ENCODE measurements at places on chromosomes 13 and 19. TPM values are rescaled to one million over a fixed set of nuclear protein-coding genes. Genes with fewer than 3 reads are reported as not detected.

DNA sequence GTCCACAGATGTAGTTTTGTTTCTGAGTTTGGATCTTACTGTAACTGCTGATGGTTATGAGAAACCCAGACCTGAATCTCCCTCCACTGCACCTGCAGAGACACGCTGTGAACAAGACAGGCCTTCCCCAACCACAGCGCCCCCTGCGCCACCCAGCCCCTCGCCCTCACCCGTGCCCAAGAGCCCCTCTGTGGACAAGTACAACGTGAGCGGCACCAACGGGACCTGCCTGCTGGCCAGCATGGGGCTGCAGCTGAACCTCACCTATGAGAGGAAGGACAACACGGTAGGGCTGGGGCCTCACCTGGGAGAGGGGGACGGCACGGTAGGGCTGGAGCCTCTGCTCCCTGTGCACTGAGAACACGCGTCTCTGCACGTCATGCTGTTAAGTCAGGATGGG, 22.3 kb downstream of the LAMP1 start:
- DNase-seq = no peak

Gene MEIOSIN
- total RNA-seq = not detected

GRCh38 chr19:10228920-10229319, 2.2 kb downstream of the S1PR2 start:
- no peak for DNase-seq

- no peak for DNase-seq
Measured at GRCh38 chr13:44153496-44153895, 220.1 kb upstream of the SERP2 start.

Gene SSC5D
- 14.5 TPM for total RNA-seq

DNA sequence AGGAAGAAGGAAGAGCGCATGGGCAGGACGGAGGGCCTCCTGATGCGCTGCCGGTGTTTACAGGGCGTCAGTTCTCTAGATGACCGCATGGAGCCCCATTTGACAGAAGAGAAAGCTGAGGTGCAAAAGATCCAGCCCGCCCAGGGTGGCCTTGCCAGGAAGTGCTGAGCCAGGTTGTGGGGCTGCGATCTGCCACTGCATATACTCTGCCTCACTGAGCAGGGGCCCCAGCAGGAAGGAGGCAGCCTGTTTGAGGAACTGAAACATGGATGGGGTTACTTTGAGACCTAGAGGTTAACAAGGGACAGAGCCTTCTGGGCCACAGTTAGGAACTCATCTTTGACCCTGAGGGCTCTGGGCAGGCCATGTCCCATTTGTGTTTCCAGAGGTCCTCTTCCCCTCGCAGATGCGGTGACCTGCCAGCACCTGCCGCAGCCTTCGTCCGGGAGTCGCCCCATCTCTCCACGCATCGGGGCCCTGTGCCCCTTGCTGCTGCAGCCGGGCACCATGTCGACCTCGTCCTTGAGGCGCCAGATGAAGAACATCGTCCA, 3.2 kb downstream of the EPN1 start:
- DNase-seq = peak; percentile 16

DNA sequence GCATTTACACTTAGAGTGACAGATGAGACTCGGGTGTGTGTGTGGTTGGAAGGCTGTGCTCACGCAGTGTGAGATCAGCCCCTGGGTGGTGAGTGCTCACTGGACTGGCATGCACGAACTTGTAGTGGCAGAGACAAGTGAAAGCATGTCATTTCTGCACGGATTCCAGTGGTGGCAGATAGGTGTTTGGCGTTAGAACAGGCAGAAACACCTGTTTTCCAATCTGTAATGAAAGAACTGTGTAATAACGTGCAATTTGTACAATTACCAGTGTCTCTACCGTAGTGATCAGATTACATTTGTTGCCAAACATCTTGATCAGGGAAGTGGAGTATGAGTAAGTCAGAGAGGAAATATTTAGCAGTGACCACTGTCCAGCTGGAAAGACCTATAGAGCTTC, 8.2 kb downstream of the LAMP1 start:
- no peak for DNase-seq

GRCh38 chr19:57438925-57439324, 3.8 kb downstream of the ZNF749 start:
- DNase-seq = no peak

DNA sequence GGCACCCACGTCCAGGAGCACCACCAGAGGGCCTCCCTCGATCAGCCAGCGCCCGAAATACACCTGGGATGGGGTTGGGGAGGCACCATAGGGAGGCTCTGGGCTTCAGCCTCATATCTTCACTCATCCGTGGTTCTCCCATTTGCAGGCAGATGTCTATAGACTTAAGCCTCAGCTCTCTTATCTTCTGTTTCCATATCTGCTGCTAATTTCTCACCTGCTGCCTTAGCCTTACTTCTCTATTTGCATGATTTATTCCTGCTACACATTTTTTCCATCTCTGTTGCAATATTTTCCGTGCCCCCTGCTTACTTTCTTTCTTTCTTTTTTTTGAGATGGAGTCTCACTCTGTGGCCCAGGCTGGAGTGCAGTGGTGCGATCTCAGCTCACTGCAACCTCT, 5.8 kb downstream of the GYS1 start:
- DNase-seq = no peak

DNA sequence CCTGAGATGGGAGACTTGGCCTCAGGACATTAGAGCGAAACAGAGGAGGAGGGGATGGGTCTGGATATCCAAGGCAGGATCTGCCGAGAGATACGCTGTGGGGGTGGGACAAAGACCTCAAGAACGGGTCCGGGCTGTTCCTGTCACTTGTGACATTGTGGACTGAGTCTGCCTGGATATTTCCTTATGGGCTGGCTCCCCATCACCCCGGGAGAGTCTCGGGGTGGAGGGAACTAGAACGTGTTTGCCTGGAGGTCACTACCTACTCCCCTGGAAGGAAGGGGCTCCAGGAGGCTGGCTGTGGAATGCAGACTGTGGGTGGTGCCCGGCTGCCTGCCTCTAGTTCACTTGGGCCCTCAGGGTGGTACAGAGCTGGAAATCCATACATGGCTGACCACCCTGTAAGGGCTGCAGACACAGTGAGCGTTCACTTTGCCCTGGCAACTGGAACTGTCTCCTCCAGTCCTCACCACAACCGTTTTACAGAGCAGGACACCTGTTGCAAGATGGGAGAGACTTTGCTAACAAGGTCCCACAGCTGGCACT, 26.4 kb downstream of the DNM2 start:
- no peak for DNase-seq

Gene POMP
- total RNA-seq = 51.9 TPM

Gene APOC1
- total RNA-seq = 71.7 TPM

Gene ZNF235
- total RNA-seq = 5.5 TPM

DNA sequence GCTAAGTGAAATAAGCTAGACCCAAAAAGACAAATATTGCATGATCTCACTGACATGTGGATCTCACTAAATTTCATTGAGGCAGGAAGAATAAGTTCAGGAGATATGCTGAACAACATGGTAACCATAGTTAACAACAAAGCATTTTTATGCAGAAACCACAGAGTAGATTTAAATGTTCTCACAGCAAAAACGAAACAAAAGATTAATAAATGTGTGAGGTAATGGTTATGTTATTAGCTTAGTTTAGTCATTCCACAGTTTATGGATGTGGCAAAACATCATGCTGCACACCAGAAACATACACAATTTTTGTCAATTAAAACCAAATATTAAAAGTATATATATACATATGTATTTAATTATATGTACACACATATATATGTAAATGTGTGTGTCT, 765.8 kb downstream of the SLITRK5 start:
- no peak for DNase-seq

GRCh38 chr13:21476893-21477472, 17.9 kb upstream of the ZDHHC20 start:
- peak; percentile 82 for DNase-seq

GRCh38 chr13:112775791-112776279, 86.0 kb downstream of the ATP11A start:
- DNase-seq = no peak

DNA sequence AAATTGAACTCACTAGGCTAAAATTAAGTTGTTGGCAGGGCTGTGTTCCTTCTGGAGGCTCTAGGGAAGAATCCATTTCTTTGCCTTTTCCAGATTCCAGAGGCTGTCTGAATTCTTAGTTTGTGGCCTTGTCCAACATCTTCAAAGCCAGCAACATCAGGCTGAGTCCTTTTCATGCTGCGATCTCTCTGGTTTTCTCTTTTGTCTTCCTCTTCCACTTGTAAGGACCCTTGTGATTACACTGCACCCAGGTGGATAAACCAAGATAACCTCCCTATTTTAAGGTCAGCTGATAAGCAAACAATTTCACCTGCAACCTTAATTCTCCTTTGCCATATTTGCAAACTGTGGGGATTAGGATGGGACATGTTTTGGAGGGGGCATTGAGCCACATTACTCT, 11.5 kb downstream of the UTP14C start:
- DNase-seq = no peak

DNA sequence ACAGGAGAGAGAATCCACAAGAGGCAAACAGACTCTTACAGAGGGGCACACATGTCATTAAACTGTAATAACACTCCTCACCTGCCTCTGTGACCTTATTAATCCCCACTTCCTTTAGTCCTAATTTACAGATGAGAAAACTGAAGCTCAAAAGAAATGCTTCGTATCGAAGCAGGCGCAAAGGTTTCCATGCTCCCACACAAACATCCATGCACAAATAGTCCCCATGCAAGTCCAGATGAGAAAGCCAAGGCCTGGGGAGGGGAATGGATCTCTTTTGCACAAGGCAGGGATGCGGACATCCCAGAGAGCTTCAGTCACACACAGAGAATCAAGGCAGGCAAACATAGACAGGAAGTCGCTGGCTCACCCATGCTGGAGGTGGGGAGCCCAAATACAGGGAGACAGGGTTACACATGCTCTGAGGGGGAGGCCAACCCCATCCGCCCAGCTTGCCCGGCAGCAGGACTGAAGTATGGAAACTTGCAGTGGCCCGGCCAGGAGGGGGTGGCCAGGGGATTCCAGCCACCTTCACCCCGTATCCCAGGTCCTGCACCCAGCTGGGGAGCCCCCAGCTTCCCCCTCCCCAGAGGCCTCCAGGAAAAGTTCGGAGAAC, 468 bp downstream of the S1PR5 start:
- DNase-seq = no peak

Gene ELAVL3
- not detected for total RNA-seq

Gene EFNA2
- total RNA-seq = not detected

GRCh38 chr19:9040131-9040530, 29.9 kb upstream of the MUC16 start:
- no peak for DNase-seq

DNA sequence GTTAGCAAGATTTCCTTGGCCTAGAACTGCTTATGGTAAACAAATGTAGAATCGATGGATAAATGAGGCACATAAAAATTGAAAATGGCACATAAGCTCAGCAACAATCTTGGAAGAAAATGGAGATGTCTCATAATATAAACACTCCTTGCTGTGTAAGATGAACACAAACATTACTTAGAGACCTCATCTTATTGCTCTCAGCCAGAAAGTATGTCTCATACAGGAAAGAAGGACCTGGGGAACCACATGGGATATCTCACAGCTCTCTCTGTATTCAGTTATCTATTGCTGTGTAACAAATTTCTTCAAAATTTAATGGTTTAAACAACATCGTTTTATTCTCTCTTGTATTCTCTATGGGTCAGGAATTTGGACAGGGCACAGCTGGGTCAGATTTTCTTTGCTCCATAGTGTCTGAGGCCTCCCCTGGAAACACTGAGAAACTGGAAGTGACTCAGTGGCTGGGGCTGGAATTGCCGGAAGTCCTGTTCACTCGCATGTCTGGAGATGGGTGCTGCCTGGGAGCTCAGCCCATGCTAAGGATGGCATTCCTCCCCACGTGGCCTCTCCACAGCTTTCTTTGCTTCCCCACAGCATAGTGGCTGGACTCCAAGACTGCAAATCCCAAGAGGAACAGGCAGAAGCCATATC, 105.1 kb downstream of the NUFIP1 start:
- DNase-seq = no peak

Gene SLITRK1
- 0.90 TPM for total RNA-seq

GRCh38 chr13:32409561-32410421, 18.1 kb downstream of the N4BP2L1 start:
- peak; percentile 23 for DNase-seq

Gene LILRB4
- total RNA-seq = 1.7 TPM

Gene METTL21C
- not detected for total RNA-seq

GRCh38 chr19:29432677-29433076, 93.1 kb upstream of the VSTM2B start:
- no peak for DNase-seq

GRCh38 chr19:39833160-39833463, 850 bp downstream of the DYRK1B start:
- no peak for DNase-seq

Gene EMP3
- 52.5 TPM for total RNA-seq

GRCh38 chr19:46783670-46784069, 4.7 kb downstream of the SLC1A5 start:
- no peak for DNase-seq

DNA sequence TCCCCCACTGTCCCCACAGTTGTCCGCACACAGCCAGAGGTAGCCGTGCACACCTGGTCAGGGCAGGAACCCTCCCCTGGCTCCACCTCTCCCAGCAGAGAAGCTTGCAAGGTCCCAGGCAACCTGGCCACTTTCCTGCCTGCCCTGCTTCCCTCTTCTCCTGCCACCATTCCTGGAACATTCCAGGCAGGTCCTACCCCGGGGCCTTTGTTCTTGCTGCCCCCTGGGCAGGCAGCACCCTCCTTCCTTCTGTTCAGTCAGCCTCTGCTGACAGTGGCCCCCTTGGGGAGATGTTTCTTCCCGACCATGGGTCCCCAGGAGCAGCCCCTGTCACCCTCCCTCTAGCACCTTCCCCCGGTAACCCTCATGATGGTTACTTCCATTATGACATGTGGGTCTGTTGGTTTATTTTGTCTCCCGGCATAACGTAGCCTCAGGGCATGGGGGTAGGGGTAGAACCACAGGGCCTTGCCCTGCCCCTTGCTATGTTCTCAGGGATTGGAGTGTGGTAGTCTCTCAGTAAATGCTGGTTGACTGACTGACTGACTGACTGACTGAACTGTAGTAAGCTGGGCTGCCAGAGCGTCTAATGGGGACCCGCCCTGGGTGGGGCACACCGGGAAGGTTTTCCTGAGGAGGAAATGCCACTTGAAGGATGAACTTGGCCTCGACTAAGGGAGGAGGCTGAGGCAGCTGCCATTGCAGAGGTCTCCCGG, 10.8 kb downstream of the PAK4 start:
- no peak for DNase-seq

GRCh38 chr19:8370176-8371010, 6.4 kb downstream of the ANGPTL4 start:
- peak; percentile 56 for DNase-seq

DNA sequence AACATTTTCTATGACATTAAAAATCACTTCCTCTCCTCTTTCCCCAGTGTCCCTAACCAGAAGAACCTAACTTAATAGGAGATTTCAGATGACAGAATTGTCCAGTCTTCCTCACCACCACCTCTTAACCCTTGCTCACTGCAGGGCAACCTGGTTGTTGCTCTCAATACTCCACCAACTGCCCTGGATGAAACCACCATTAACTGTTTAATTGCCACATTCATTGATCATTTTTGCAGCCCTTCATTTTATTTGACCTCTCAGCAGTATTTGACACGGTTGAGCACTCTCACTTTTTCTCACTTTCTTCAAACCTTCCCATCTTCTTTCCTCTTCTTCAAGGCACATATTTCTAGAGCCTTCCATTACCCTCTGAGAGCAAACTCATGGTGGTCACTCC, 84.0 kb downstream of the MBNL2 start:
- DNase-seq = no peak

Gene PDE4C
- not detected for total RNA-seq

Gene ZNF836
- total RNA-seq = 17.1 TPM
